Hematopoietic multipotent progenitor cell treated with erythropoietin and hydrocortisone succinate and interleukin-3 and kit ligand, for 15 days (in vitro differentiated cells): ENCODE measurements at places on chromosomes 4 and X.

GRCh38 chr4:89434364-89434988 is 126.9 kb upstream of the GPRIN3 start:
- DNase-seq: no peak

DNA sequence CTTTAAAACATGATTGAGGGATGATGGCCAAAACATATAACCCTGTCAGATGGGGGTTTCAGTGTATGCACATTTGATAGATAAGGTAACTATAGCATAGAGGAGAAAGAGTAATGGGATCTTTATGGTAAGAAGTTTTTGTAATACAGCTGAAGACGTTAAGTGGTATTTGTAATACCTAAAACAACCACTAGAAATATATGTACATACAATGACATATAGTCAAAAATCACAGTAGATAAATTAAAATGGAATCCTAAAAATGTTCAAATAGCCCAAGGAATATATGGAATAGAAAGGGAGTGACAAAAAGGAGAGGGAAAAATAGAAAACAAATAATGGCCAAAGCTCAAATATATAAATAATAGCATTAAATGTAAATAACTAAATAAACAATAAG is 371.3 kb upstream of the FSTL5 start:
- DNase-seq: no peak

GRCh38 chr4:78033861-78034260 is 23.3 kb upstream of the FRAS1 start:
- no peak for DNase-seq

- no peak for DNase-seq
These were observed 1305.0 kb downstream of the PCDH18 start for GRCh38 chr4:136227315-136227714.

- DNase-seq: no peak
These were observed 41.9 kb downstream of the PCDH19 start for GRCh38 chrX:100368167-100368566.

- no peak for DNase-seq
These were observed 1282.2 kb downstream of the ADGRL3 start for GRCh38 chr4:62482355-62482754.

- no peak for DNase-seq
These were observed 27.7 kb downstream of the NIPAL1 start for GRCh38 chr4:48044298-48044697.

GRCh38 chrX:48966796-48967579 is 4.7 kb downstream of the KCND1 start:
- DNase-seq: no peak

DNA sequence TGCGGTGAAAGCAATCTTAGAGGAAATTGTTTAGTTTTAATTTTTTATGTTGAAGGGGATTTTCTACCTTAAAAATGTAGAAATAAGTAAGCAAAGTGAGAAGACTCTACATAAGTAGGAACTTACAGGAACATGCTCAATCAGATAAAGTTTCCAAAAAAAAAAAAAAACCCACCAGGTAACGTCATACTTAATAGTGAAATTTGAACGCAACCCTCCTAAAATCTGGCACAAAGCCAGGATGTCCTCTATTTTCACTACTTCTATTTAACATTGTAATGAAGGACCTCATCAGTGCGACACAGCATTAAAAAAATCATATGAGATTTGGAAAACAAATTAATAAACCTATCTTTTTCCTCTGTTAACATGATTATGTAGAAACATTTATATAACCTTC is 135.0 kb upstream of the FAT4 start:
- no peak for DNase-seq

DNA sequence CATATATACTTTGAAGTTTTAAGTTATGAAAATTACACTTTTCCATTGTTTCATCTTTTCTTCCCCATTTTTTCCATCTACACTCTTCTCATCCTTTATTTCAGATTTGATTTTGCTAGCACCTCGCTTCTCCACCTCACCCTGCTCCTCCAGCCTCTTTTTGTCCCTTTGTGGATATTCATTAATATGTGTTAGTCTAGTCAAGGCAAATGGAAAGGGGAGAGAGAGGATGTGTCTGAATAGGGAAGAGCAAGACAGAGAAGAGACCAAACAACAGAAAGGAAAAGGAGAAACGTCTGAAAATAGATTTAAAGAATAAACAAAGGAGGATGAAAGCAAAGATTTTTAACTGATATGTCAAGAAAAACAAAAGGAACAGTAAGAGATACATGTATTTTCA is 24.1 kb downstream of the GPM6A start:
- no peak for DNase-seq

GRCh38 chr4:19205853-19206252 is 1045.9 kb upstream of the SLIT2 start:
- DNase-seq: no peak

- no peak for DNase-seq
These were observed 125.3 kb downstream of the COL4A6 start for GRCh38 chrX:108312957-108313356.

DNA sequence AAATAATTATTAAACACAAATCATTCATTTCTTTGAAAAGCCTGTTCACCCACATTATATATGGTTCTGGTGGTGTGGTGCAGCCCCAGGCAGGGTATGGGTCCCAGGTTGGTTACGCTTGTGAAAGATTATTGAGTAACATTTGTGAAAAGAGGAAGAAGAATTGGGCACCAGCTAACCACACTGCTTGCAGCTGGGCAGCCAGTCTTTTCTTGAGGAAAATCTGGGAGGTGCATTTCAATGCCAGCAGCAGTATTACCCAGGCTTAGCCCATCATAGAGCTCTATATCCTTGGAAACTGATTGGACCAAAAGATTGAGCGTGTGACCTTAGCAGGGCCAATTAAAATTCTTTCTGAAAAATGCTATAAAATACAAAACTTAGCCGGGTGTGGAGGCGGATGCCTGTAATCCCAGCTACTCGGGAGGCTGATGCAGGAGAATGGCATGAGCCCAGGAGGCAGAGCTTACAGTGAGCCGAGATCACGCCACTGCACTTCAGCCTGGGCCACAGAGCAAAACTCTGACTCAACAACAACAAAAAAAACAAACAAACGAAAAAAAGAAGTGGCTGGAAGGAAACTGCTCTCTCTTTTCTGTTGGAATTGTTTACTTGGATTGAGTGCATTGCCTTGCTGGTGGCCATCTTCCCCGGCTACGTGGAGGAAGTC is 9.7 kb upstream of the PLAC8 start:
- DNase-seq: no peak

GRCh38 chrX:72676465-72676864 is 37.6 kb downstream of the PHKA1 start:
- no peak for DNase-seq

GRCh38 chr4:165364452-165365080 is 14.2 kb upstream of the CPE start:
- DNase-seq: no peak

- no peak for DNase-seq
These were observed 93.6 kb downstream of the SLC34A2 start for GRCh38 chr4:25749150-25749794.

DNA sequence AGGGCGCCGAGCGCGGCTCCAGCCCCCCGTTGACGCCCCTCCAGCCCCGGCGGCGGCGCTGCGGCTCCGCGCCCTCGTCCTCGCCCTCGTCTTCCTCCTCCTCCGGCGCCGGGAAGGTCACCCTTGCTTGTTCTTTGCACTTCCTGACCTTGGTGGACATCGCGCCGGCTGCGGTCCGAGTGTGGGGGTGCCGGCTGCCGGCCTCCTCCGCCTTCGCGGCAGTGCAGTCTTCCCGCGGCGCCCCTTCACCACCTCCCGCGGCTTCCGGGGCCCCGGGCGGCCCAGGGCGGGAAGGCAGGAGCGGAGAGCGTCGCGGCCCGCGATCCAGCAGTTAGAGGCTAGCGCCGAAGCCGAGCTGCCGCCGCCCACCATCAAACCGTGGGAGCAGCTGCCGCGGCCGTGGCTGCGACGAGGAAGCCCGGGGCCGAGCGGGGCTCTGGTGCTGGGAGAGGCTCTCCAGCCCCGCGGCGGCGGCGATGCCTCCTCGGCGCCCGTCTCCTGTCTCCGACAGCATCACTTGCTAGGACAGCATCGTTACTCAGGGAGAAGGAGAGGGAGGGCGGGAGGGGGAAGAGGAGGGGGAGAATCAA is at the start of gene TRPC3:
Gene TRPC3 (minus strand): TSS at position 540 of the 590 bp plus-strand sequence. CDS start 380 bp downstream, at position 160.
- DNase-seq: no peak

GRCh38 chr4:126183206-126183605 is 868.5 kb downstream of the FAT4 start:
- DNase-seq: no peak

GRCh38 chr4:14834382-14834781 is 167.9 kb upstream of the CPEB2 start:
- DNase-seq: no peak

DNA sequence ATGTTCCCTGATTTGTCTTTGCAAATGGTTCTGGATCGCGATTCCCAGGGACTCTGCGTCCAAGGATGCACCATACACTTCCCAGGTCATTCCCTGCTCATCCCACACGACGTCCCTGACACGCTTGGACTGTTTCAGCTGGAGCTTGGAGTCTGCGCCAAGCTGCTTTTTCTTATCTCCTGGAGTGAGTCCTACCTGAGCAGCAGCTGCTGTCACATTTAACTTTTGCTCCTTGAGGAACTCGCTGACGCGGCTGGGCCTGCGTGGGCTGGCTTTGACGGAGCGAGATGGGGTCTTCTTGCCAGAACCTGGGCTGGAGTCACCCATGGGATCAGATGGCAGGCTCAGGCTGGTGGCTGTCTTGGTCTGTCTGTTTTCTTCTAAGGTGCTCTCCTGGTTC is 59.6 kb downstream of the GPRIN3 start:
- no peak for DNase-seq

- DNase-seq: no peak
These were observed 6.3 kb upstream of the OTUD4 start for GRCh38 chr4:145186729-145187128.

GRCh38 chrX:103628386-103629317 is at the start of gene TCEAL1:
Gene TCEAL1, plus strand, starts transcription at chrX:103628975. Its CDS starts 942 bp downstream, at chrX:103629917.
- peak; percentile 21 for DNase-seq

GRCh38 chrX:22542641-22543040 is 269.9 kb downstream of the CBLL2 start:
- no peak for DNase-seq

DNA sequence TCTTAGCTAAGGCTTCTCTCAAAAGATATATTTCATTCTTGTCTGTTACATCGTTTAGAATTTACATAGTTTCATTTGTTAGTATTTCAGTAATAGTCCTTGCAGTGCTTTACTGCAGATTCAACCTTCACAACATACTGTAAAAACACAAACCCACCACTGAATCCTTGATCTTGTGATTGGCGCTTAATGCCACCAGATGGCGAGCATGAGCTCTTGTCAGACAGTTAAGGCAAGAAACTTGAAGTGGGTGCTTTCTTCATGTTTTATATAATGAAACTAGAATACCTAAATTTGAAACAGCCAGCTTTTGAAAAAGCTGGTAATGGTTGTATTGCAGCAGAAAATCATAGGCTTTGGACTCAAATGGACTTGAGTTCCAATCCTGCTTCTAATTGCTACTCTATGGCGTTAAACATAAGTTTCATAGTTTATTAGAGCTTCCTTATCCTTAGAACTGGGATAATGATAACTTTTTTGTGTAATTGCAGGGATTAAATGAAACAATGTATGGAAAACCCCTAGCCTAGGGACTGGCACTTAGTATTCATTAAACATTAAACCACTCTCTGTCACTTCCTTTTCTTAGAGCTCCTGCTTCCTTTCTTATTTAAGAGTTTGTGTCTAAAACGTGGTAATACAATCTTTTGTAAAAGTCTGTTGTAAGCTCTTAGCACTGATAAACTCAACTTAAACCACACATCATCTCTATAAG is 95.1 kb downstream of the USP9X start:
- peak; percentile 52 for DNase-seq

DNA sequence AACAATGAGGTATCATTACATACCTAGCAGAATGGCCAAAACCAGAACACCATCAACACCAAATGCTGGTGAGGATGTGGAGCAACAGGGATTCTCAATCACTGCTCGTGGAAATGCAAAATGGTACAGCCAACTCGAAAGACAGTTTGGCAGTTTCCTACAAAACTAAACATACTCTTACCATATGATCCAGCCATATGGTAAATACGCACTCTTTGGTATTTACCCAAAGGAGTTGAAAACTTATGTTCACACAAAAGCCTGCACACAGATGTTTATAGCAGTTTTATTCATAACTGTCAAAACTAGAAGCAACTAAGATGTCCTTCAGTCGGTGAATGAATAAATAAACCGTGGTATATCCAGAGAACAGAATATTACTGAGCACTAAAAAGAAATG is 7.8 kb downstream of the CASP3 start:
- DNase-seq: no peak

- no peak for DNase-seq
These were observed 2.7 kb downstream of the SPON2 start for GRCh38 chr4:1169691-1170096.

GRCh38 chrX:48086082-48086481 is 14.6 kb upstream of the ZNF630 start:
- DNase-seq: no peak

DNA sequence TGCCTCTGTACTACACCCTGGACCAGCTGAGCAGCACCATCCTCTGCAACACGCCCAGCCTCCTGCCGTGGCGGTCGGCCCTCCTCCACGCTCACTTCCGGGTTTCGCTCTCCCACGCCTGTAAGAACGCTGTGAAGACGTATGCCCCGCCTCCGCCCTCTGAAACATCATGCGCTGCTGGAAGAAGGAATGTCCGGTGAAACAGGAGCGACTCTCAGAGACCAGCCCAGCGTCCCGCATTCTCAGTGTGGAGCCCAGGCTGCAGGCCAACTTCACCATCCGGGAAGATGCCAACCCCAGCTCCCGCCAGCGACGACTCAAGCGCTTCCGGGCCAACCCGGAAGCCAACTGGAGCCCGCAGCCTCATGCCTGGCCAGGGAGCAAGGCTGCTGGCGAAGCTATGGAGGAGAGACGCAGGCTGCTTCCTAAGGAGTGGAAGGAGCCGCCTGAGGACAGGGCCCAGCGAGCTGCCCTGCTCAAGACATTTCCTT is 186.1 kb upstream of the SLITRK2 start:
- DNase-seq: no peak

DNA sequence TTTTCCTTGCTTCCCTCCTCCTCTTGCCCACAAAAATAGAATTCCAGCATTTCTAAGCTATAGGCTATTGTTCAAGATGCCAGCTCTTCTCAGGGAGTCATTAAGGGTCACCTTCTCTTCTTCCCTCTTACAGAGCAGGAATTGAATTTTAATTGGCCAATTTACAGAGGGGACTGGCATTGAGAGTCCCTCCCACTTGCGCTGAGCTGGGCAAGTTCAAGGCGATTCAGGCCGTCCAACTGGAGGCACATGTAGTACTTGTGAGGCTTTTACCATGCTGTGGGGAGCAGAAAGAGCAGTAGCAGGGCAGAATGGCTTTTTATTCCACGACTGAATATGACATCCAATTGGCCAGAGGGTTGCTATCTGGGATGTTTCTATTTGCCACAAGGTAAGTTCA is 181.9 kb downstream of the SOWAHB start:
- no peak for DNase-seq

DNA sequence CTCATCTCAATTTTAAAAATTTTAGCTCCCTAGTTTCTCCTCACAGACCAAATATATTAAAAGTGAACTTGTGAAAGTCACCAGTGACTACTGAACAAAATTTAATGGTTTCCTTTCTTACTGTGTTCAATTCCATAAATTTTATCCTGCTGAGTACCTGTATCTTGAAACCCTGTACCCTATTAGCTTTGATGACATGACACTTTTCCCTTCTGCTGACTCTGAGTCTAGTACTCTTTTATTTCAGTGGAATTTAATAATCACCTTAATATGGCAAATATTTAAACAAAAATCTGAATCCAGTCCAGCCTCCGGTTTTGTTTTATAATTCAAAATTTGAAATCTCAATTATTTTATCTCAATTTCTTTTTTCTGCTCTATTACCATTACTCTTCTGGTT is 203.1 kb upstream of the NUDT6 start:
- no peak for DNase-seq

- no peak for DNase-seq
These were observed 76.2 kb upstream of the S100G start for GRCh38 chrX:16573781-16574180.

- DNase-seq: peak; percentile 24
These were observed 32.3 kb downstream of the HDAC8 start for GRCh38 chrX:72540318-72540717.
